ENCODE measurements at places on chromosomes 5 and 9.

DNA sequence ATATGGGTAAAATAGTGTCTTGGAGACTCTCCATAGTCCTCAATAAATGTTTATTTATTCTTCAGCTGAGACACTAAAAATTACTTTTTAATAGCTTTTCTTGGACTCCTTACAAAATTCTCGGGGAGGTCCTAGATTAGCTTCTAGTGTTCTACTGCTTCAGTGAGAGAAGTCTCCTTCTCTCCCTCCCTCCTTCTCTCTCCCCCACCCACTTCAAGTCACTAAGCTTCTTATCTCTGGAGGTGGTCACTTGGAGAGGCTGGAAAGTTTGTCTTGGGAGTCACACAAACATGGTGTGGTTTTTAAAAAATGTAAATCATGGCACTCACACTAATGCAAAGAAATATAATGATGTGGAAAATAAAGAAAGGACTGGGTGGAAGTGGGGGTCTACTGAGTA is 64.1 kb downstream of the SEMA6A start:
- DNase-seq, result no peak

GRCh38 chr9:74415995-74416394 is 81.1 kb upstream of the RORB start:
- no peak for DNase-seq

DNA sequence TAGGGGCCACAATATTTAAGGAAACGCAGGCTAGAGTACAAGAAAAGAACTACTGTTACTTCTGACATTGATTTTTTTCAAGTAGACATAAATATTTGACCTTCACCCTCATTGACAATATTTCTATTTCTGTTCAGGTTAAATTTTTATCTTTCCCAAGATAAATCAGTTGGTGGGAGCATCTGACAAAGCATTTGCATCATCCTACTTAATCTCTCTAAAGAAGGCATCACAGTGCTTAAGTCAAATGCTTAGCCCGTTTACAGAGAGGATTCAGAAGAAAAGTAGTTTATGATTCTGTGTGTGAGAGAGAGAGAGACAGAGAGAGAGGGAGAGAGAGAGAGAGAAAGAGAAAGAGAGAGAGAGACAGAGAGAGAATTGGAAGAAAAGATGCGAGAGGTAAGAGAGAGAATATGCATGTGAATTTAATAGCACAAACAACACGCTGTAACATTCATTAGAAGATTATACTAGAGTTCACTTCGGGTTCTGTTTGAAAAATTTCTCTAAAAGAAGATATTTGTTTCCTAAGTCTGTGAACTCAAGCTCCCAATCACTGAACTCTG is 1093.3 kb upstream of the CDH6 start:
- no peak for DNase-seq

GRCh38 chr5:55441107-55441771 is 93.5 kb downstream of the PLPP1 start:
- no peak for DNase-seq

GRCh38 chr5:42851481-42851880 is 39.8 kb upstream of the SELENOP start:
- no peak for DNase-seq

DNA sequence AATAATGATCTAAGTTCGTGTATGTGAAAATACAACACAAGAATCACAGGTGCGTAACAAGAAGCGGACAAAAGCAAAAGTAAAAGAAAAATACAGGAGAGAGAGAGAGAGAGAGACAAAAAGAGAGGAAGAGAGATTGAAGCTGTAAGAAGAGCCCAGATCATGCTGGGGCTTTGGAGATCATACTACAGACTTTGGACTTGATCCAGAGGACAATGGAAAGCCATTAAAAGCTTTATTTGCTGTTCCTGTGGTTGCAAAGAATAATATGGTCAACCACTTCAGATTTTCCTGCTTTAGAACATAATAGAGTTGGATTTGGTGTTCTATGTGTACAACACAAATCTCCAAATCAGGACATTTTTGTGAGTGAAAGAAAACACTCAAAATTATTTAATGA is 561.4 kb downstream of the CAAP1 start:
- no peak for DNase-seq

DNA sequence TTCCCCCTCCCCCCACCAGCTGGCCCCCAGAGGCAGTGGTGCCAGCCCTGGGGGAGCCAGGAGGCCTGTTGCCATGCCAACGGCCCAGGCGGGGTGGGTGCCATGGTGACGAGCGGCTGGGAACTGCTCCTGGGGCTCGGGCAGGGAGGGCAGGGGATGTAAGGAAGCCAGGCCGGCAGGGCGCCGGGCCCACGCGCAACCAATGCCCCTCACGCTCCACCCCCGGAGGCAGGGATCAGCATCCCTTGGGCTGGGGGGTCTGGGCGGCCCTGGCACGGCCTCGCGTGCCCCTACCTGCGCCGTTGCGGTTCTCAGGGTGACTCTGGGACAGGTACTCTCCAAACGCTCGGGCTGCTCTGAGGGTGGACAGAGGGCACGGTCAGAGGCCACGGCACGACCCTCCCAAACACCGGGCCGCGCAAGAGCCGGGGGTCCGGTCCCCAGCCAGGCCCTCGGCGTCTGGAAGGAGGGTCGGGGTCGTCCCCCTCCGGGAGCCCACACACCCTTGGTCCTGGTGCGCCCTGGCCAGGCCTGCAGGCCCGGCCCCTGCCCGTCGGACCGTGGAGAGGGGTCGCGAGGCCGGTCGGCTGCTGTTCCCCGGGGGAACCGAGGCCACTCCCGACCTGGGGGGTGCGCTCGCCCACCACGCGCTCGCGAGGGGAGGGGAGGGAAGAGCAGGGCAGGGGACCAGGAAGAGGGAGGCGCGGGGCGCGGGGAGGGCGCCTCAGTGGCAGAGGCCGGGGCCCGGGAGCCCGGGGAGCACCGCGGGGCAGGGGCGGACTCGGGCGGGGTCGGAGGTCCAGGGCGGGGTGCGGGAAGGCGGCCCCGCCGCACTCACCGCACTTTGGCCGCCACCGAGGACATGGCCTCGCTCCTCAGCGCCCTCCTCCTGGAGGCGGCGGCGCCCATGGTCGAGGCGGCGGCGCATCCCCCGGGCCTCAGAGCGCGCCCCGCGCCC is 661 bp downstream of the NSMF start:
- DNase-seq, result no peak

- DNase-seq, result no peak
Measured at GRCh38 chr5:98905857-98906688, 22.7 kb downstream of the CHD1 start.

DNA sequence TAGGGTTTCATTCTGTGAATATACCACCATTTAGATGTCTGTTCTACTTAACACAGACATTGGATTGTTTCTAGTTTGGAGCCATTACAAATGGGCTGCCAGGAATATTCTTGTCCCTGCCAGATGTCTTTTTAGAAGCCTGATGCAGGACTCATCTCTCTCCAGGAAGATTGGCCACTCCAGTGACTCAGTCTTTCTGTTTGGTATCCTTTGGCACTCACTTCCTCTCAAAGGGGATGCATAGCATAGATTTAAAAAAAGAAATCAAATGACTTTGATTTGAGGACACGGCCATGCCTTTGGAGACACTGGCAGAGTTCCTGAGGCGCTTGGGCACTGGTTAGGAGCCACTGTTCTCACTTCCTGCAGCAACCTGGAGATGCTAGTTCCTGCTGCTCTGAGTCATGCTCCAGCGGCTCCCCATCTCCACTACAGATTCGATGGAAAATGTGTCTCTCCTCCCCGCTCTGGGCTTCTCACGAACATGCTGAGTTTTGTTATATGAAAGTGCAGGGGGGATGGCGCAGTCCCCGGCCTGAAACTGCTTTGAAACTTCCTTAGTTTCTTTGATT is 3.5 kb upstream of the ZNF366 start:
- DNase-seq, result no peak

GRCh38 chr5:120873083-120873482 is 409.0 kb downstream of the PRR16 start:
- DNase-seq, result no peak

- DNase-seq, result no peak
Measured at GRCh38 chr5:37665272-37665671, 174.6 kb downstream of the GDNF start.

DNA sequence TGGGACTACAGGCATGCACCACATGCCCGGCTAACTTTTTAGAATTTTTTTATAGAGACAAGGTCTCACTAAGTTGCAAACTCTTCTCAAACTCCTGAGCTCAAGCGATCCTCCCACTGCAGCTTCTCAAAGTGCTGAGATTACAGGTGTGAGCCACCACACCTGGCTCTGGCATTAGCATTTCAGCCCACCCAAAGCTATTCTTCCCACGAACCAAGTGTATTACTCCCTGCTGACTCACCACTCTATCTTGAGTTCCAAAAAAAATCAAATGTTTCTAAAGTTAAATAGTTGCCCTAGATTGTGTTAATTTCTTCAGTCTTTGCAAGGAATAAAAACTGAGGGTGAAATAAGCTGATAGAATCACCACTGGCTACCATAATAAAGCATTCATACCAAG is 205.5 kb downstream of the ARRDC3 start:
- DNase-seq, result no peak

DNA sequence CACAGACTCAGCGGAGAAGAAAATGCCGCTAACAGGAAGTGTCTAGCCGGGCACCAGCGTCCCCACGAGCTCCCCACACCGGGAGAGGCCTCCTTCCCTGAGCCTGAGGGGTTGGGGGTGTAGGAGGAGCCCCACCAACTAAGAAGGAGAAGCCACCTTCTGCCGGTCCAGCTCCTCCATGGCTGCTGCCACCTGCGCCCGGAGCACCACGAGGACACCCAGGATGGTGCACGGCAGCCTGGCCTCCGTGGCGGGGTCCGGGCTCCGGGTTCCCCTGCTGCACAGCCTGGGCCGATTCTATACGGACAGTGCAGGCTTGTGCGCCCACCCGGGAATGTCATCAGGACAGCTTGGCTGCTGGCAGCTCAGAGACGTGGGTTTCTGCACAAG is 297 bp downstream of the LCN8 start:
- DNase-seq, result no peak

GRCh38 chr9:137719194-137719593 is 100.4 kb downstream of the EHMT1 start:
- no peak for DNase-seq

GRCh38 chr9:19926774-19927173 is 137.9 kb upstream of the SLC24A2 start:
- DNase-seq, result no peak

- no peak for DNase-seq
Measured at GRCh38 chr9:124254261-124254682, 3.5 kb upstream of the NEK6 start.

- DNase-seq, result no peak
Measured at GRCh38 chr9:80078826-80079225, 507.1 kb downstream of the TLE4 start.

- peak; percentile 73 for DNase-seq
Measured at GRCh38 chr9:129712634-129713401, 40.0 kb downstream of the PTGES start.

DNA sequence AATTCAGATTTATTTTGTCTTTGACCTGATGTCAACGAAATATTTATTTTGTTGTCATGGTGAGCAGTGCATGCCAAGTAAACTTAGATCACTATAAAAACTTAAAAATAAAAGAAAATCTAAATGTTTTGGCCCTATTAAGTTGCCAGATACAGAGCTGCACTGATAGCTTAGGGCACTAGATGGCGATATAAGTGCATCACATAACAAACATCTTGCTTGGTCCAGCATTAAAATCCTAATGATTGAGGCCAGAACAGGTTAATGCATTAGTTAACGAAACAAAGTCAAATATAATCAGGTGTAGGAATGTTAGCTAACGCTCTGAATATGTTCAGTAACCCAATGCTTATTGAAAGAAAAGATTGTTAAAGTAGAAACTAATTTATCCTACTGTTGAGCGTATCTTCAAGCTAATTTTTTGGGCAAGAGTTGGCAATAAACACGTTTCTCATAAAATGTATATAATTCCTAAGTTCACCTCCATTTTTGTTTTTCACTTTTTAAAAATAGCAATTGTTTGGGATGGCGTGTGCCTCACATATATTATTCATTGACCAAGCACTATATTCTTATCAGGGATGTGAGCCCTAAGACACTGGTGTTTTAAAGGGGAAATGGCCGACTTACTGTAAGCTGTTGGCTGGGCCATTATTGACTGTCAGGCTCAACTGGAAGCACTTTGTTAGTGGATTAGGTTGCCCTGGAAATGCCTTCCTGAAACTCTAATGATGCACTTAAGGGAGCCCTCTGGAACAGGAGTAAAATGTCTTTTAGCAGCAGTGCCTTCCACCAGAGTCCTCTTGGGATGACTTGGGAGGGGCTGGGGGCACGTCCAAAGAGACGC is 33.3 kb downstream of the KCTD16 start:
- no peak for DNase-seq

- no peak for DNase-seq
Measured at GRCh38 chr5:98173334-98173733, 600.1 kb upstream of the RGMB start.

- DNase-seq, result no peak
Measured at GRCh38 chr9:130208600-130209347, 36.6 kb downstream of the NCS1 start.

- DNase-seq, result no peak
Measured at GRCh38 chr9:95385521-95385920, 68.0 kb upstream of the FANCC start.

DNA sequence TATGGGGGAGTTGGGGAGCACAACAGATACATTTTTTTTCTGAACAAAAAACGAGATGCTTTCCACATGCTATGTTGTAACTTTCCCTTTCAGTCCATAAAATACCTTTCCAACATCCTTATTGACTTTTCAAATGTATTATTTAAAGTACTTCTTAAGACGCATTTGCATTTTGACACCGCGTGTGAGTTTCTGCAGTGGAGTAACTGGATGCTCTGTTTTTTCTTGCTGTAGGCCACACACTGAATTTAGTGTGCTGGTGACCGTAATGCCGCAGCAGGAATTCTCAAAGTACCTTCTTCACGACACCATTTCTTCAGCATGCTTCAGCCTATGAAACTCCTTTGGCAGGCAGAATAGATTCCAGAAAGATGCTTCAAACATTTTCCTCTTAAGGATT is 14.3 kb upstream of the EPB41L4B start:
- DNase-seq, result no peak

DNA sequence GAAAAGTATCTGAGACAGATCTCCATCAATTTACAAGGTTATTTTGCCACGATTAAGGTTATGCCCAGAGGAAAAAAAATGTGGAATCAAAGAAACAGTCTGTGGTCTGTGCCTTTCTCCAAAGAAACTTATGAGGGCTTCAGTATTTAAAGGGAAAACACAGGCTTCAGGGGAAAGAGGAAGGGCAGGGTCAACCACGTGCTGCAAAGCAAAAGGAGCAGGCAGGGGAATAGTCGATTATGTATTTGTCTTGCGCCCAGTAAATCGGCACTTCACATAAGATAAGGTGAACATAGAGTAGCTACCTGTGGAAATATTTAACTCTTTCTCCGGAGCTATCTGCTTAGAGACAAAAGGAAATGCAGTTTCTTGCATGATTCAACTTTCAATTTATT is 343.7 kb downstream of the RAB3C start:
- no peak for DNase-seq

GRCh38 chr9:125745682-125746016 is 1.5 kb upstream of the PBX3 start:
- no peak for DNase-seq

- DNase-seq, result no peak
Measured at GRCh38 chr5:44774279-44774880, 34.4 kb upstream of the MRPS30 start.

- DNase-seq, result no peak
Measured at GRCh38 chr9:132609829-132610228, 27.4 kb downstream of the BARHL1 start.

GRCh38 chr9:133163504-133164172 is at the start of gene GBGT1:
GBGT1 (minus strand) TSS chr9:133163914; CDS start chr9:133162412, 1,502 bp downstream.
- DNase-seq, result peak; percentile 81

- peak; percentile 81 for DNase-seq
Measured at GRCh38 chr5:159915904-159916840, at the start of gene ADRA1B. ADRA1B (plus strand) TSS chr5:159916482; CDS start chr5:159916906, 424 bp downstream.

GRCh38 chr9:101383361-101383760 is 1.4 kb downstream of the BAAT start:
- no peak for DNase-seq

Measured in coronary artery (tissue), 2 donors.